Renal cortex interstitium (tissue), 15 donors: ENCODE measurements at places on chromosomes 13 and 19.
A peak's percentile ranks its signal among the peaks of the same experiment; 100 is the strongest.

DNA sequence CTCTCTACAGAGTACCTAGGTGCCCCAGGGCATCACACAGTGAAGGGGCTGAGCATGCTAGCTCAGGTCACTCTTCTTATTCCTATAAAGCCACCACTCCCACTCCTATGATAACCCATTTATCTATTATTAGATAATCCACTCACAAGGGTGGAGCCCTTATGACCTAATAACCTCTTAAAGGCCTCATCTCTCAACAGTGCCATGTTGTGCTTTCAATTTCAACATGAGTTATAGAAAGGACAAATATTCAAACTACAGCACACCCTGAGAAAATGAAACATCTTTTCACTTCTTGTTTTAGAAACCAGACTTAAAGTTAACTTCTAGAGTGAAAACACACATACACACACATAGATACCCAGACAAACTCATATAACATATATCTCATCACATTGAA lies 1494.9 kb upstream of the MIR17HG start:
- DNase-seq = no peak

DNA sequence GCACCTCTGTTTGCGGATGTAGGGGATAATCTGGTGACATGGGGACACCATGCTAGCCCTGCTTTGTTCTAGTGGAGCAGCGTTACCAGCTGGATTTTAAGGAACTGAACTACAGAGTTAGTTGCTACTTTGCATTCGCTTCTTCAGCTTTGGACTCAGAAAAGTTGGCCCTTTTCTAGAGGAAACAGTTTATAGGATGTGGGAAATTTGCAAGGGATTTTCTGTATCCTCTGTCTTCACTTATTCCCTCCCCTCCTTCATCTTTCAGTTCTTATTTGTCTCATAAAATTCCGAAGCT lies 2.1 kb downstream of the GATAD2A start:
- DNase-seq = no peak

DNA sequence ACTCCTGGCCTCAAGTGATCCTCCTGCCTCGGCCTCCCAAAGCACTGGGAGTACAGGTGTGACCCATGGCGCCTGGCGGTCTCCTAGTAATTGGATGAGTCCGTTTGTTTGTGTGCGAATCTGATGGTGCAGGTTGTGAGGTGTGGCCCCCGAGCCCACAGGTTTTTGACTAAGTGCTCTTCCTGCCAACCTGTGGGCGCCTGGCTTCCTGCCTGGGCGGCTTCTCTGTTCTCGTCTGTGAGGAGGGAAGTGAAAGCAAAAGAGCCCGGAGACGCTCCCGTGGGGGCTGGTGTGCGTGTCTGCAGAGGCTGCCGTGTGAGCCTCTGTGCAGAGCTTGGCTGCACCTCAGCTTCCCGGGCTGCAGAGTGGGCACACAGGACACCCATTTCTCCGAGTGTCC lies 10.0 kb downstream of the ARHGAP45 start:
- no peak for DNase-seq

DNA sequence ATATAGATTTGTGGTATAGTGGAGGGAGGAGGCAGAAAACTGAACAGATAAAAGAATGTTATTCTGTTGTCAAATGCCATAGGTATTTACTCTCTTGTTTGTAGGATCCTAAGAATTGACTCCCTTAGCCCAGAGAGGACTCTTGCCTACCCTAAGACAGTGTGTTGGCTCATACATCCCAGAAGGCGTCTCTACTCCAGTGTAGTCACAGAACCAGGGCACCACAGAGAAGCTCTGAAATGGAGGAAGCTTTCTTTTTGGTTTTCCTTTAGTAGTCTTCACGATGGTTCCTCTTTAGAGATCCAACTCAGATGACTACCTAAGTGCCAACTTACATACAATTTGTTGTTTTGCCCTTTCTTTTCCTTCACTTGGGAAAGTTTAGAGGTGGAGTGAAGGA lies 14.0 kb downstream of the GPR183 start:
- no peak for DNase-seq

- no peak for DNase-seq
These were observed 22.0 kb downstream of the ITGBL1 start for GRCh38 chr13:101474419-101474957.

DNA sequence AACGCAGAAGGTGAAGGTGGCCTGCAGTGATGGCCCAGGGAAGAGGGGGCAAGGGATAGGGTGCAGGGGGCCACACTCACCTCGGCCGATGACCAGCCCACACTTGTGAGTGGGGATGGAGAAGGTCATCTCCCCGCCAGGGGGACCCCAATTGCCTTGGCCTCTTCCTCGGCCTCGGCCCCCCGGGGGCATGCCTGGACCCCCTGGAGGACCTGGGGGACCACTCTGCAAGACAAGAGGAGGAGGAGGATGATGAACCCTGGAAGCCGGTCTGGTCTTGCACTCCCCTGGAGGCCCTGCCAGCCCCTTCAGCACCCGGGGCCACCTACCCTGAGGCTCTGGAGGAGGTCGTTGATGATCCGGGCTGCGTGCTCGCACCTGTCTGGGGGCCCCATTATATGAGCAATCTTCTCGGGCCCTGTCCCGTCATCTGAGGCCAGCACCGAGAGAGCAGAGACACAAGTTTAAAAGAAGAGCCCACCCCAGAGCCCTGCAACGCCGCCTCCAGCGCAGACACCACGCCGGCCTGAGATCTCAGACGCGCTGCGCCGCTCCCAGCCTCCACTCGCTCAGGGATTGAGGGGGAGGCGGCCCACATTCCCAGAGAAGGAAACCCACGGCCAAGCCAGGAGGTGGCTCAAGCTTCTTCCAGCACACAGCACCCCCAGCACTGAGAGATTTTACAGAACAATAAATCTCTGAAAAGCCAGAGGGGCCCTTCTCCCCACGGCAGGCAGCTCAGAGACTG lies 7.8 kb downstream of the KHSRP start:
- DNase-seq = no peak

GRCh38 chr19:58033741-58034476 lies at the start of gene ZSCAN1:
ZSCAN1 (plus strand) TSS chr19:58034025; CDS start chr19:58037837, 3,812 bp downstream.
- DNase-seq = peak; percentile 96

GRCh38 chr19:51415187-51415586 lies 2.3 kb downstream of the SIGLEC10 start:
- no peak for DNase-seq

DNA sequence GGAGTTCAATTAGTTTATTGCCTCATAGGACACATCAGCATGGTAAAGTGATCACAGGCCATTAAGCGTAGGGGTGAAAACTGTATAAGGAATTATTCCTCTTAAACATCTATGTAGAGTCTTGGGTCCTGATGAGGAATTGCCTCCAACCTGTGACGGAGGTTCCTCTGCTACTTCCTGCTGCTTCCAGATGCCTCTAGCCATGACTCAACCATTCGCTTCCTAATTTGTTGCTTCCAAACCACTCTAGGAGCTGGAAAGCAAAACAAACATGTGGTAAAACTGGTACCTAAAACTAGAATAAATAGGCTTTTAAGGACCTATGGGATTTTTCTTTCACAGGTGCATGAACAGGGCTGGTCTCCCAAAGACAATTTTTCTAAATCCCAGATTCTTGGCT lies 253.8 kb downstream of the KLF12 start:
- DNase-seq = no peak

GRCh38 chr13:113304121-113304520 lies 7.1 kb downstream of the LAMP1 start:
- no peak for DNase-seq

DNA sequence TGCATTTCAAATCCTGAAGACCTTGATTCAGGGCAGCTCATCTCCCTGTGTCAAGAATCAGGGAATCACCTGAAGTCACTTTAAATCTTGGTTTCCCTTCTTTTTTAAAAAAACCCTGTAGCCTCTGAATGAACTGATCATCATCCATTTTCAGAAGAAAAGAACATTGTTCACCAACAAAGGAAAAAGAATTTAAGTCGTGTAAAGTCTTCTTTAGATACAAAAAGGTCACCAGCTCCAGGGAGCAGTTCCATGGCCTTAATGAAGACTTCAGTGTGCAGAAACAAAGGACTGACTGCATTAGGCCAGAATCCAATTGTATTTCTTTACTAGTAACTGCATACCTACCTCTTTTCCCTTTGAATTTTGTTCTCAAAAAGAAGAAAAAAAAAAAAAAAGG lies 245.0 kb downstream of the ABCC4 start:
- DNase-seq = no peak

DNA sequence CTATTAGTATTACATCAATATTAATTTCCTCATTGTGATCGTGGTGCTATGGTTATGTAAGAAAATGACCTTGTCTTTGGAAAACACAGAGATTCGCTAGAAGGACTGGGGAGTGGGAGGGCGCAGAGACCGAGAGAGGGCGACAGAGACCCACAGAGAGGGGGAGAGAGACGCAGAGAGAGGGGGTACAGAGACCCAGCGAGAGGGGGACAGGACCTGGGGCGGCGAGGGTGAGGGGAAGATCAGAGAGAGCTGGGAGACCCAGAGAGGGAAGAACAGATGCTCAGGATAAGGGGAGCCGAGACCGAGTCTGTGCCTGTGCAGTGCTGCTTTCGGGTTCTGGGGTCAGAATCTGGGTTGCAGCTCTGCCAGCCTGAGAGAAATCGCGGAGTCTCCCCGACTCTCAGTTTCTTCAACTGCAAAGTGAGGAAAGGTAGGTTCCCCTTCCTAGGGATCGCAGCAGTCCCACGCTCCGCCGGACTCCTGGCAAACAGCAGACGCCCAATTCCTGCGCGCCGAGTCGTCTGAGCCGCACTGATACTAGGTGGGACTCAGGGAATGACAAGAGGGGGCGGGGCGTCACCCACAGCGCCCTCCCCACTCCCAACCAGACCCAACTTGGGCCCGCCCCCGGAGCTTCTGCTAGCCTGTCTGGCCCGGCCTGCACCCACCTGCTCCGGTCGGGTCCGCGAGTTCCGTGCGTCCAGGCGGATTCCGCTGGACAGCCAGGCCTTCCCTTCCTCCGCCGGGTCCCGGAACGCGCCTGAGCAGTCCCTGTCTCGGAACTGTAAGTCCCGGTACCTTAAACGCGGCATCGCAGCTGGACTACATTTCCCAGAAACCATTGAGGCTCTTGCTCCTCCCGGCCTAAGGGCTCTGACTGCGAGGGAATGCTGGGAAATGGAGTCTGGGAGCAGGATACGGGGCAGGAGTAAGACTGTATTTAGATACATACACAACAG lies 15.3 kb downstream of the IZUMO2 start:
- DNase-seq = peak; percentile 83

GRCh38 chr13:53775807-53776206 lies 747.2 kb downstream of the OLFM4 start:
- no peak for DNase-seq

DNA sequence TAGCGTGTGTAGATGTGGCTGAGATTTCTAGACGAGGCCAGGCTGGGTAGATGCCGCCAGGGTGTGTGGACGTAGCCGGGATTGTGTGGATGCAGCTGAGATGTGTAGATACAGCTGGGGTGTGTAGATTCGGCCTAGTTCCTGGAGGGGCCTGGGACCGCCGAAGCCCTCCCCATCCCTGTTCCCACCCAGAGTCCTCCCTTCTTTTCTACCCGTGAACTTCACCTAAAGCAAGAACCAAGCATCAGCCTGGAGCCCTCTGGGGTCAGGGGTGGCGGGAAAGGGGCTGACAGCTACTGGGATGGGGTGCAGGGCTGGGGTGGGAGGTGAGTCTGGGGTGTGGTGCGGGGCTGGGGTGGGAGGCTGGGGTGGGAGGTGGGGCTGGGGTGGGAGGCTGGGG lies 768 bp downstream of the TMPRSS9 start:
- no peak for DNase-seq

DNA sequence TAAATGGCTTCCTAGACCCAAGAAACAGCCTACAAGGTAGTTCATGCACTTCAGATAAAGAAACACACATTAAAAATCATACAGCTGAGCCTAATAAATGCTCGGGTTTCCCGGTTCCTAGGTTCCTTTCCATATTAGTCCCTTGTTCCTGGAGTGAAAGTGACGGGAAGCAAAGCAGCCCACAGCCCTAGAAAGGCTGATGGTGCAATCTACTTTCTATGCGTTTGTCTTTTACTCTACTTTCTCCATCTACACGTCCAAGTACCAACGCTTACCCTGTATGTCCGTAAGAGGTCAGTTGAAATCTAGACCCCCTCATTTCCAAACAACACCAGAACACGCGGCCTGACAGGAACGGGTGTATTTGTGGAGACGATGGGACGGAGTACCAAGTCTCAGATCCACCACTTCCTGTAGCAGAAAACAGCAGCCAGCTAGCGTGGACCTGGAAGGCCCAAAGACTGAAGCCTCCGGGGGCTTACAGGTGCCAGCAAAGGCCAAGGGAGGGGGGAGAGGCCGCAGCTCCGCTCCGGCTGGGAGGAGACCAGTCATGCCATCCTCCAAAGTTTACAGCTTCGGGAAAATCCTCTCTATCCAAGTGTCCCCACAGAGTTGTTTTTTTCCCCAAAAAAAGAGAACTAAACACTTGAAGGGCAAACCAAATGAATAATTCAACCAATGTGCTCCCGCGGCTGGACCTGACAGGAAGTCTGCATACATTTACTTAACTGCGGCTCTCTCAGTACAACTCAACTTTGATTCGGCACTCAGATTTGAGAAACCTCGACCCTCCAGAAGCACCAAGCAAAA lies 34.1 kb downstream of the STK24 start:
- DNase-seq = no peak

DNA sequence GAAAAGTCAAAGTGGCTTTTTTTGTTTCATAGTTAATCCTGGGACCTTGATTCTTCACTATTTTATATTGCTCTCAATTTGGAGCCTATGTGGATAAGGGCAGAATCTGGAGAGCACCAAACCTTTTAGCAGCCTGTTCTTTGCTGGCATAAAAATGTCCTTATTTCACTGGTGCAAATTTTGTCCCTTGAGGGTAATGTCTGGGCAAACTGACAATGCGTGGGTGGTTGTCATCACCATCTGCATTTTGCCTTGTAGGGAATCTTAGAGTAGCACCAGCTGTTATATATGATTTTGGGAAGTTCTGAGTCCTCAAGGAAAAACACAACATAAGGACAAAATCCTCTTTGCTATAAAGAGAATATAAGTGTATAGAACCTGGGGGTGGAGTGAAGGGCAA lies 336.9 kb upstream of the HTR2A start:
- no peak for DNase-seq

DNA sequence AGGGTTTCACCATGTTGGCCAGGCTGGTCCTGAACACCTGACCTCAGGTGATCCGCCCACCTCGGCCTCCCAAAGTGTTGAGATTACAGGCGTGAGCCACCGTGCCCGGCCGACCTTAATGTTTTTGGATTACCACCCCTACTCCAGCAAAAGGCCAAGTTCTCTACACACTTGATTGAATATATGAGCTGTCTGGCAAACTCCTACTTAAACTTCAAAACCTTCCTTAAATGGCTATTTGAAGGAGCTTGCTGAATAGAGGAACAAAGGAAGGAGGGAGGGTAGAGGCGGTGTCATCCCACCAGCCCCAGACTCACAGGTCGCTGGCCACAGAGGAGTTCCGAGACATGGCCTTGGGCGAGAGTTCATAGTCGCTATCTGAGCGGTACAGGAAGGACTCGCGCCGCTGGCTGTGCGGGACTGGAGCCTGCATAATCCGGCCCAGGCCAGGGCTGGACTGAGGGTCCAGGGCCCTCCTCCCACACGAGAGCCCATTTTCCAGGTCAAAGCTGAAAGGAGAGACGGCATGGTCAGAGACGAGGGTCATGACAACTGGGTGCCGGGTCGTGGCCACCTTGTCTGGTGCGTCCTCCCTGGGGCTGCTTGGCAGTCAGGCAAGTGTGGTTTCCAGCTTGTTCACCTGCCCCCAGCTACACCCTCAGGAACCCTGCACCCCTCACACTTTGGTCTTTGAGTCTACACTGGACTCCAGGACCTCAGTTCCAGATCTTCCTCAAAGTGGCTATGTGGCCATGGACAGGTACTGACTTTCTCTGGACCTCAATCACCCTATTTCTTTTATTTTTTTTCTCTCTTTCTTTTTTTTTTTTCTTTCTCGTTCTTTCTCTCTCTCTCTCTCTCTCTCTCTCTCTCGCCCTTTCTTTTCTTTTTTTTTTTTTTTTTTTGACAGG lies 4.2 kb downstream of the PDE4C start:
- DNase-seq = no peak
